ENCODE measurements at places on chromosomes 2 and 18. TPM values are rescaled to one million over a fixed set of nuclear protein-coding genes. Genes with fewer than 3 reads are reported as not detected.

DNA sequence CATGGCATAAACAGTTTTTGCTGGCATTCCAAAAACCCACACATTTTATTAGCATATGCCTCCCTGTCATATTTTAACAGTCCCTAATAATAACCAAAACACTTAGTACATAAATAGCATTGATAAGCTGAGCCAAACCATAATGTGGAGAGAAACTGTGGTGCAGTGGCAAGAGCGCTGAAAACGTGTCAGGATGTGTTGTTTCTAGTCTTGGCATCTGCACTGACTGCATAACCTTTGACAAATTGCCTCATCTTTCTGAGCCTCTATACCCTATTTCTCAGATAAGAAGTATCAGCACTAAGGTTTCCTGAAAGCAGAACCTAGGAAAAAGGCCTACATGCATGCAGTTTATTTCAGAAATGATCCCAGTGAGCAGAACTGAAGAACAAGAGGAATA, 41.4 kb downstream of the RAD51AP2 start:
- DNase-seq: no peak

DNA sequence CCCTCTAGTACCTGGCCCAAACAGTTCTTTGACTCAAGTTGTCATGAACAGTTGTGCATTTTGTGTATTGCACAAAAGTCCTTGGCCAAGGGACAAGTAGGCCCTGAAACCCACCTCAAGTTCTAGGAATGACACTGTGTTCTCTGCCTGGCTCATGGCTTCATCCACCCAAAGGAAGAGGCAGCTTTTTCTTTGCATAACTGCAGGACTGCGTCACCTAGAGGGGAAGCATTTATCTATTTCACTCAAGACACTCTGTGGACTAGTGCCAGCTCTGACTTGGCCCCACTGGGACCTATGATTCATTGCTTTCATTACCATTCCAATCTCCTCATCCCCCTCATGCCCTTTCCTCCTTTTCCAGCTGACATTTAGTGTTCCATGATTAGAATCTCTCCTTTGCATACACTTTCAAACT, 119.3 kb upstream of the SIX2 start:
- DNase-seq: no peak

GRCh38 chr18:3758531-3758930, 308.6 kb downstream of the TGIF1 start:
- no peak for DNase-seq

GRCh38 chr18:45019469-45019868, 338.8 kb downstream of the SETBP1 start:
- no peak for DNase-seq

DNA sequence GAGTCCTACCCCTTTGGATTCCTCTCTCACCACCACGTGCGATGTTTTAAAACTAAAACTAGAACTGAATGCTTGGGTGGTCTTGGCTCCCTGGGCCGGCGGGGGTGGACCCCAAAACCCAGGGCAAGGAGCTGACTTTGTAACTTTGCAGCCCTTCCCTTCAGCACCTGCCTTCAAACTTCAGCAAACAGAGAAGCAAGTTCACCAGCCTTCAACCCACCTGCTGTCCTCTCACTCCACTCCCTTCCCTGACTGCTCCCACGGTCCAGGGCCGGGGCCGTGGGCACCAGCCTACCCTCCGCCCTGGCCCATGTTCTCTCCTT, 54.5 kb downstream of the COL6A3 start:
- DNase-seq: no peak

The AQP4 gene
- total RNA-seq: not detected

The SCN1A gene
- total RNA-seq: not detected
